ENCODE measurements at places on chromosomes 7 and 10.

DNA sequence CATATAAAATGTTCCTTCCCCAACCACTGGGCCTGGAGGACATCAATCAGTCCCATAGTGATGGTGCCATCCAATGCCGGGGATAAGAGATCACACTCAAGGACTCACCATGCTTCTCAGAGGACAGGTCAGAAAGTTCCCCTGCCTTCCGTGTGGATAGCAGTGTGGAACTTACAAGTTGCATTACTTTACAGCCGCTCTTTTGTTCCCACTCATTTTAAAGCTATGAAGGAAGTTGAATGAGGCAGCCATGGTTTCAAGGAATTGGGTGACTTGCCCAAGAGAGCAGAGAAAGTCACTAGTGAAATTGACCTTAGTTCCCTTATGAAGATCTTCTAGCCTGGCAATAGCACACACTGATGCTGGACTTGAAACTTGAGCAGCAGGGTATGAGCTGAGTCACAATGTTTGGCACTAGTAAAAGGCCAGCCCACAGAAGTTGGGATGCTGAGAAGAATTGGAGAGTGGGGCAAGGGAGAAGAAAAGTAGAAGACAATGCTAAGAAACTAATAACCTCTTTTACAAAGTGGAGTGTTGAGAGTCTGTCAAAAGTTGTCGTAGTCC is 78.7 kb downstream of the CXCL12 start:
- DNase-seq: no peak

DNA sequence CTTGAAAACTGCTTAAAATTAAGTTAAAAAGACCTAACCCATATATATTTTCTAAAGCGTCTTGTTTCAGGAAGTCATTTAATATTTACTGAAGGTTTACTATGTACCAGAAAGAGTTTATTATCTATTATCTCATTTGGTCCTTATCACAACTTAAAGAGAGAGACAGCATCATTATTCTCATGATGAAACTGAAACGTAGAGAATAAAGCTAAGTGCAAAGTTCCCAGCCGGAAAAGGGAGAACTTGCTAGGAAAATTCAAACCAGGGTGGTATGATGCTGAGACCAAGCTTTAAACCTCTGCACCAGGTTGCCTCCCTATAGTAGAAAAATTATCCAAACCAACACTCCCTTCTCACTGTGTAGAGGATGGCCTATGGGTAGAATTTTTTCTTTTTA is 207.7 kb upstream of the BMPER start:
- DNase-seq: no peak

GRCh38 chr7:107384025-107384424 is 85.8 kb upstream of the GPR22 start:
- no peak for DNase-seq

DNA sequence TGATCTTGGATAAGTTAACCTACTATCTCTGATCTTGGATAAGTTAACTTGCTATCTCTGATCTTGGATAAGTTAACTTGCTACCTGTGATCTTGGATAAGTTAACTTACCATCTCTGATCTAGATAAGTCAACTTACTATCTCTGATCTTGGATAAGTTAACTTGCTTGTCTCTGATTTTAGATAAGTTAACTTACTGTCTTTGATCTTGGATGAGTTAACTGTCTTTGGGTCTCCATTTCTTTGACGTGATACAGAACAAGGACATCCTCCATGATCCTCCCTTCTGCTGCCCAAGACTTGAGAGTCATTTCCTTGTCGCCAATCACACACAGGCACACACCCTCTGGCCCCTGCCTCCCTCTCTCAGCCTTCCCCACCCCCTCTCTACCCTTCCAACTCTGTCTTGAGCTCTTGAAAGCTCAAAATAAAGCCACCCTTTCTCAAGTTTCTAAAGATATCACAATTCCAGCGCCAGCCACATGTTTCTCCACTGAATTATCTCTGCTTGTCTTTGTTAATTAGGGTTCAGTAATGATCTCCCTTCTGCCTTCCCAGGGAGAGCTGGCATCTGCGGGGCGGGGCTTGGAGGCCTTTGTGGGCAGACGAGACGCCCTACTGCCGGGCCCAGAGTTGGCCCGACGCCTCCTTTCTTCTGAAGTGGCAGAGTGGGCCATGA is 85.1 kb upstream of the GTF2I start:
- DNase-seq: no peak

GRCh38 chr7:41755096-41755495 is 52.2 kb upstream of the INHBA start:
- no peak for DNase-seq

DNA sequence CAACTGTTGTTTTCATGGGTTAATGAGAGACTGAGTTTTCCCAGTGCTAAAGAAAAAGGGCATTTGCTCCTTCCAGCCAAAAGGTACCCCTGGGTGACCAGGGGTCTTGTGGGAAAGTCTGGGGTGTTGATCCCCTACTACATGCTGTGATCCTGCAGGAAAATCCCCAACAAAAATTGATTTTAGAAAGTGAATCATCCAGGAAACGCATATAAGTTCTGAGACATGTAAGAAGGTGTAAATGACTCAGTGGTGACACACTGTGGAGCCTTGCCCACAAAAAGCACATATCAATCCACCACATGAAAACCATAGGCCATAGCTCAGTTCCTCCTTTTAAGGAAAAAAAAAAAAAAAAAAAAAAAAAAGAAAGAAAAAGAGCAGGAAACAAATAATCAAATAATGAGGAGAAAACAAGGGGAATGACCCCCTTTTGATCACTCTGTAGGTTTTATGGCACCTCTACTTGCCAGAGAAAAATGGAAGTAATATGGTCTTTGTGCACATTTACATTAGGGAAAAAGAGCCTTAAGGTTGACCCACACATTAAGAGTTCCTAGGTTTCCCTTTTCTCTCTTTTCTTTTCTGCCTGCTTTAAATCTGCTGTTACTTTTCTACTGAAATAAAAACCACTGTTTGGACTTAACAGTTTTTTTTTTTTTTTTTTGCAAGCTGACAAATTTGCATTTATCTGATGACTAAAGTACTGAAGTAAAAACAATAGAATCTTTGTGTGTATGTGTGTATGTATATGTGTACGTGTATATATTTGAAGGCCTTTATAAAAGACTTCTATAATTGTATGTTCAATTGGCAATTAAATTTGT is 386.0 kb downstream of the KIF20B start:
- DNase-seq: peak; percentile 27

DNA sequence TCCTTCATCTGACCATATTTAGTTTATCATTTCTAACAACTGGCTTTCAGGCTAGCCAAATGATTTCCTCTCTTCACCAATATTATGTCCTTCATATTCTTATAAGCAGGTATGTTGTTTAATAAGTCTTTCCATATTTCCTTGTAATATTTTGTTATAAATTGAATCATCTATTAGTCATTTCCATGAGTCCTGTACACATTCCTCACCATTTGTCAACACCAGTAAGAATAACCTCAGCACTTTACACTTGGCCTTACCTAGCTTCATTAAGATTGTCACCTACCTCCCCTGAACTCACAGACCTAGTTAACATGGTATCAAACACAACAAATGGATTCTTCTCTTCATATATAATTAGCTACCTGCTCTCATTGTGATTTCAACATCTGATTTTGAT is 282.3 kb downstream of the SEMA3D start:
- no peak for DNase-seq

GRCh38 chr10:13219685-13220670 is 14.2 kb downstream of the UCMA start:
- DNase-seq: peak; percentile 27

- DNase-seq: no peak
These were observed 573 bp upstream of the IDI1 start for GRCh38 chr10:1049425-1049958.

DNA sequence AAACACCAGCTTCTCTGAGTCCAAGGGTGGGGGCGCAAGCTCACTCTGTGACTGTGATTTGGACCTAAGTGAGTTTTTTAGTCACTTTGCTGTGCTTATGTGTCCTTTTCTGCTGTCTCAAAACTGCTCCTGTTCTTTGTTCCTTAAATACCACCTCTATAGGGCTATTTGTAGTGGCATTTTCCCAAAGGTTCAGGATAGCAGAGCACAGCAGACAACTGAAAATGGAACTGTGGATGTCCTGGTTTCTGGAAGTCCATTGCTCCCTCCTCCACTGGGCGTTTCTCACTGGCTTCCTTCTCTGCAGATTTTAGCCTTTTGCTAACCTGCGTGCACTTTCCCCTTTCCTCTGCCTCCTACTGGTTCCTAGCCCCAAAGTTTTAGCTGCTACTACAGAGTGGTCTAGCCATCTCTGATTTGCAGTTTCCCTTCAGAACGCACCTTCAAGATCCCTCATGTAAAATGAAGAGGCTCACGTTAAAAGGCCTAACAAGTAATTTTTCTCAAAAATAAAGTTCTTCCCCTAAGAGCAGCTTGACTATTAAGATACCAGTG is 25.6 kb downstream of the BLVRA start:
- no peak for DNase-seq

GRCh38 chr10:6048281-6049030 is 13.7 kb downstream of the IL2RA start:
- no peak for DNase-seq

- no peak for DNase-seq
These were observed 61.4 kb downstream of the BBS9 start for GRCh38 chr7:33190688-33191304.

- no peak for DNase-seq
These were observed 19.9 kb upstream of the MACROH2A2 start for GRCh38 chr10:70032667-70033289.

GRCh38 chr7:107993891-107994291 is 9.1 kb downstream of the LAMB1 start:
- DNase-seq: no peak

- no peak for DNase-seq
These were observed 370.3 kb upstream of the NFE2L3 start for GRCh38 chr7:25781704-25782103.

GRCh38 chr10:77374189-77374656 is 263.4 kb downstream of the KCNMA1 start:
- no peak for DNase-seq

DNA sequence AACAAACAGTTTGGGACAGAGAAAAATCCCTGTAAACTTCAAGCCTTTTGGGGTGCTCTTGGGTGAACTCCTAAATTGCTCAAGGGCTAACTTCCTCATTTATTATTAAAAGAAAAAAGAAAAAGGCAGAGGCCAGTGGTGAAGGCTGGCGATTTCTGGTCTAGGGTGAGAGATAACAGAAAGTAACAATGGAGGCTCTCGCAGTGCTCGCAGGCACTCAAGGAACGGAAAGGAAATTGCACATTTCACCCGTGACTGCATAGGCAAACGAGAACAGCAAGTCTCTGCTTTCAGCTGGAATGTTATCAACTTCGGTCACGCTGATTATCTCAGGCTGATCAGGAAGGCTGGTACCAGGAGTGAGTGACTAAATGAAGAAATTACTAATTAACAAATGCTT is 70.7 kb downstream of the PRKAG2 start:
- no peak for DNase-seq

DNA sequence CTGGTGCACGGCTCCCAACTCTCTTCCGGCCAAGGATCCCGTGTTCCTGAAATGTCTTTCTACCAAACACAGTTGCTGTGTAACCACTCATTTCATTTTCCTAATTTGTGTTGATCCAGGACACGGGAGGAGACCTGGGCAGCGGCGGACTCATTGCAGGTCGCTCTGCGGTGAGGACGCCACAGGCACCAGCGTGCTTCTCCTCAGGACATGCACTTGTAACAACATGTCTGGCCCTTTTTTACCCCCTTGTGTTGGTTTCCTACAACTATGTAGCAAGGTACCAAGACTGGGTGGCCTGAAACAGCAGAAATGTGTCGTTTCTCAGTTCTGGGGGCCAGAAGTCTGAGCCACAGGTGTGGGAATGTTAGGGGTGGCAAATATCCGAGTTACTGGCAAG is 18.2 kb downstream of the CALML5 start:
- DNase-seq: no peak

- DNase-seq: no peak
These were observed 13.7 kb downstream of the BPGM start for GRCh38 chr7:134660242-134660785.

GRCh38 chr10:100747456-100748230 is 2.3 kb downstream of the PAX2 start:
- DNase-seq: no peak

- DNase-seq: no peak
These were observed 2.7 kb downstream of the STK17A start for GRCh38 chr7:43585562-43585961.

GRCh38 chr10:60870803-60871202 is 73.2 kb downstream of the RHOBTB1 start:
- DNase-seq: no peak

DNA sequence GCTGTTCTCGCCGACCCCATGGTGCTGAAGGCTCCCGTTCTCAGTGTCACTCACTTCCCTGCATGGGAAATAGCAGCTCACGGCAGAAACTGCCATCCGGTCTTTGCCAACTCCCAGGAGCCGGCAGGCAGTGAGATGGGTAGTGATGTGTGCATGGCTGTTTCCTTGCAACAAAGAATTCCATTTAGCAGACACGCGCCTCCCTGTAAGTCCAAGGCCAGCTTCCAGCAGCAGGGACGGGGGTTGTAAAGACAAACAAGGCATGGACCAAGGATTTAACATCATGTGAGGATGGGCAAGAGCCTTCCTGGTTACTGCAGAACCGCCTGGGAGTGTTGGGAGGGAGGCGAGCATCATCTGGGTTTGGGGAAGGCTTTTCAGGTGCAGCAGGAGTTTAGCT is 273.1 kb downstream of the GLRX3 start:
- no peak for DNase-seq

GRCh38 chr7:140903741-140904480 is 20.8 kb downstream of the BRAF start:
- DNase-seq: no peak

DNA sequence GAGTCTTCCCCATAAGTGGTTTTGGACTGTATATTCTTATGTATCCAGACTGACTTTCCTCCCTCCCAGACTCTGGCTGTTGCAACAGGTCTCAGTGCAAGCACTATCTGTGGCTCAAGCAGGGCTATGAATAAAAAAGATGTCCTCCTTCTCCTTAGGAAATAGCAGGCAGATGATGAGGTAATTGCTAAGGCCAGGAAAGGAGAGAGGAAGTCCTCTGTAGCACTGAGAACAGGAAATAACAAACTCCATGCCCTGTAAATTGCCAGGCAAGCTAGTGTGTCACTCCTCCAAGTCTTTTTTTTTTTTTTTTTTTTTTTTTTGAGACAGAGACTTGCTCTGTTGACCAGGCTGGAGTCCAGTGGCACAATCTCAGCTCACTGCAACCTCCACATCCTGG is 900.1 kb downstream of the TYW1 start:
- no peak for DNase-seq

GRCh38 chr7:149254181-149254858 is 7.7 kb upstream of the ZNF783 start:
- no peak for DNase-seq

DNA sequence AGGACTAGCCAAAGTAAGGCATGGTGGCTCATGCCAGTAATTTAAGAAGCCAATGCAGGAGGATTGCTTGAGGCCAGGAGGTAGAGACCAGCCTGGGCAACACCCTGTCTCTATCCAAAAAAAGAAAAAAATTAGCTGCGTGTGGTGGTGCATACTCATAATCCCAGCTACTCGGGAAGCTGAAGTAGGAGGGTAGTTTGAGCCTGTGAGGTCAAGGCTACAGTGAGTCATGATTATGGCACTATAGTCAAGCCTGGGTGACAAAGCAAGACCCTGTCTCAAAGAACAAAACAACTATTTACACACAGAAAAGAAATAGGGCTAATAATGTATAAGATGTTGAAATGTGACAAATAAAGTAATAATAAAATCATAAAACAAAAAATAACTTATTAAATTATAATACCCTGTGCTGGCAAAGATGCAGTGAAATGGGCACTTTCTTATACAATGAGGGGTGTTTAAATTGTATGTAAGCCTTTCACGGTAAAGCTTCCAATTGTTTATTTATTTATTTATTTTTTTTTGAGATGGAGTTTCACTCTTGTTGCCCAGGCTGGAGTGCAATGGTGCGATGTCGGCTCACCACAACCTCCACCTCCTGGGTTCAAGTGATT is 175.2 kb downstream of the TPST1 start:
- DNase-seq: no peak
